ENCODE measurements at places on chromosomes 4 and X.

GRCh38 chr4:58301376-58301999, 1191.3 kb upstream of the IGFBP7 start:
- no peak for DNase-seq

DNA sequence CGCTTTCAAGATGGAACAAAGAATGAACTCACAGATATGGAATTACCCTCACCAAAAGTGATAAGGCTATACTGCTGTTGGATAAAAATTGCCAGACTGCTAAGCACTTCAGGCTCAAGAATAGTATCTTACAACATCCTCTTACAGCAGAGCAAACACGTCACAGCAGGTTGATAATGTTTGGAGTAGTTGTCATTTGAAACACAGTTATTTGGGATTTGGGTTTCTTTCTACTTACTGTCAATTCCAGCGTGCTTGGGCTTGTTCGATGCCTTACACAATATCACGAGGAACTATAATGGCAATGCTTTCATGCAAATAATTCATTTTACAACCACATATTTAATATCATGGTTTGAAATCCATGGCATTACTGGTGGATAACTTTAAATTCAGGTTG, 1223.7 kb upstream of the AGA start:
- no peak for DNase-seq

GRCh38 chr4:147747787-147748454, 16.0 kb downstream of the ARHGAP10 start:
- DNase-seq = no peak

DNA sequence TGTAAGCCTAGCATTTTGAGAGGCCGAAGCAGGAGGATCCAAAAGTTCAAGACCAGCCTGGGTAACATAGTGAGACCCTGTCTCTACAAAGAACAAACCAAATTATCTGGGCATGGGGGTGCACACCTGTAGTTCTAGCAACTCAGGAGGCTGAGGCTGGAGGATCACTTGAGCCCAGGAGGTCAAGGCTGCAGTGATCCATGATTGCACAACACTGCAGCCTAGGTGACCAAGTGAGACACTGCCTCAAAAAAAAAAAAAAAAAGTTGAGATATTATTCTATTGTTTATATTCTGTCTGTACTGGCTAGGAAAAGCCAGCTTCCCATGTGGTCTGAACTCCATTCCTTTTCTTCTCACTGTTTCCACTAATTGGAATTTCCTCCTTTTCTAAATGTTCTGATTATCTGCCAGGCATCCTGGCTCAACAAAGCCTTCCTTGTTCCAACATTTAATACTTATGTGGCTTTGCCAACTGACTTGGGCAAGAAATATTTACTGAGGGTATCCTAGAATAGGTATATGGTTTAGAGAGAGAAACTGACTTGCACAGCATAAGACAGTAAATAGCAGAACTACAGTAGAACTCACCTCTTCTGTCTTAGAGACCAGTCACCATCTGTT, 175.2 kb upstream of the ADAMTS3 start:
- no peak for DNase-seq

GRCh38 chr4:2301806-2302205, 39.9 kb upstream of the MXD4 start:
- no peak for DNase-seq

- no peak for DNase-seq
Measured at GRCh38 chr4:43391069-43391468, 498.6 kb downstream of the GRXCR1 start.

- DNase-seq = no peak
Measured at GRCh38 chrX:130885508-130885907, 17.5 kb downstream of the ENOX2 start.

- DNase-seq = peak; percentile 46
Measured at GRCh38 chr4:6199422-6199921, 877 bp downstream of the JAKMIP1 start.
